Aorta (tissue), 5 donors: ENCODE measurements at places on chromosomes 2 and 18.

- DNase-seq = no peak
- peaks cover 4% of the 10 kb centered on the region for H3K36me3 ChIP-seq
- H3K4me1 ChIP-seq = no peaks in the 10 kb centered on the region
- no peak overlapping the region for H3K27ac ChIP-seq
- no peak overlapping the region for H3K4me3 ChIP-seq
Measured at GRCh38 chr2:159228081-159228581, 58.4 kb downstream of the WDSUB1 start.

DNA sequence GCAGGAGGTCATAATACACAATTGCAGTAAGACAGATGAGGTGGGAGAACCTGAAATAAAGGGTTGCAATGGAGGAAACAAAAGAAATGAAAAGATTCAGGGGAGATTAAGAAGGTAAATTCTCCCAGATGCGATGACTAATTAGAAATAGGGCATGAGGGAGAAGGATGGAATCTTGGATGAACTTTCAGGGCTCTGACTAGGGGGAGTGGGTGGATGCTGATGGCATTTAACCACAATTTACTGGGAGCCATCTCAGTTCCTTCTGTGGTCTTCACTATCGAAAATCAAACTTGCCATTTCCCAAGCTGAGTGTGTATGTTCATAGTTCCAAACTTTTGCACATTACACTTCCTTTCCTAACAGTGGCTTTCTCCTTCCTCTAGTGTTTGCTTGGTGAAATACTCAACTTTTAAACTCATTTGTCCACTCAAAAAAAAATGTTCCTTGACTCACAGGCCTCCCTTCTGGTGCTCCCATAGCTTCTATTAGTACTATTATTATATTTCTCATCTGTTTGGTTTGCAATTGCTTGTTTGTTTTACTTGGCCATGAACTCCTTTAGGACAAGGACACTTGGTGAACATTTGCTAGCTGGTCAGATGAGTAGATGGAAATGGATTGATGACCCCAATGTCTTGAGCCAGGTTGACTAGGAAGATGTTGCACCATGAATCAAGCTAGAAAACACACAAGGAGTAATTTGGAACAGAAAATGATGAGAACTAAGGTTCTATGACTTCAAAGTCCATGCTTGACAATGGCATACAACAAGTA lies 178.5 kb downstream of the DIS3L2 start:
- H3K27me3 ChIP-seq = no peaks in the 10 kb centered on the region
- H3K36me3 ChIP-seq = no peaks in the 10 kb centered on the region
- H3K27ac ChIP-seq = no peak overlapping the region
- H3K4me3 ChIP-seq = no peak overlapping the region

DNA sequence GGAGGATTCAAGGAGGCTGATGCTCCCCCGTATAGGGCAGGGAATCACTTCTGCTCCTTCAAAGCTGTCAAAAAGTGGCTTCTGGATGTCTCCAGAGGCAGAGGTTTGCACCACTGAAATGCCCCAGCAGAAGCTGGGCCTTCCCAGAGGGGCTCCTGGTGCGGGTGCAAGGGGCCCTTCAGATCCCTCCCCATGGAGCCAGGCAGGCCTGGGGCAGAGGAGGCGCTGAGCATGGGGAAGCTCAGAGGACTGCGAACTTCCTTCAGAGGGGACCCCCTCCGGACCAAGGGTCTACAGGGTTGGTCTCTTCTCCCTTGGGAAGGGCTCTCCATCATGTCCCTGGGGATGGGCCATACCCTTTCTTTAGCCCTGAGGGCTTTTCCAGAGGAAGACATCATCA lies 341.2 kb downstream of the DYSF start:
- no peak overlapping the region for H3K27ac ChIP-seq
- H3K4me3 ChIP-seq = no peak overlapping the region
- H3K36me3 ChIP-seq = no peaks in the 10 kb centered on the region
- H3K27me3 ChIP-seq = no peaks in the 10 kb centered on the region

- no peak overlapping the region for H3K4me3 ChIP-seq
- no peaks in the 10 kb centered on the region for H3K27me3 ChIP-seq
- peak overlapping the region; percentile 67 for H3K27ac ChIP-seq
- H3K4me1 ChIP-seq = peaks cover 6% of the 10 kb centered on the region
Measured at GRCh38 chr2:12536976-12537375, 179.8 kb upstream of the TRIB2 start.

DNA sequence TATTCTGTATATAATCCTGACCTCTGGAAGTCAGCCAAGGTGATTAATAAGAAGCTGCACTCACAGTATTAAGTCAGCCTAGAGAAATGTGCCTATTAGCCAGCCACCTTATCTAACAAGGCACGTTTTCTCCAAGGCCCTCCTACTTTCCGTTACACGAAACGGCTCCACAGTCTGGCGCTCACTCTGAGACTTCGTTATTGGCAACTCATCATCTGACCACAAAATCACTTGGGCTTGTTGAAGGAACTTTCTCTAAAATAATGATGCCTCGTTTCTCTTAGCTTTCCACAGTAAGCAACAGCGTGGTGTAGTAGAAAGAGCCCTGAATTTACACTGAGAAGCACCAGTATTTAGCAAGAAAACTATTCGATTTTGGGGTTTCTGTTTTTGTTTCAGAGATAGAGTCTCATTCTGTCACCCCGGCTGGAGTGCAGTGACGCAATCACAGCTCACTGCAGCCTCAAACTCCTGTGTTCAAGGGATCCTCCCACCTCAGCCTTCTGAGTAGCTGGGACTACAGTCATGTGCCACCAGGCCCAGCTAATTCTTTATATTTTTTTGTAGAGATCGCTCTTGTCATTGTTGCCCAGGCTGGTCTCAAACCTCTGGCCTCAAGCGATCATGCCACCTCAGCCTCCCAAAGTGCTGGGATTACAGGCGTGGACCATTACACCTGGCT lies 53.6 kb upstream of the SLC14A1 start:
- H3K36me3 ChIP-seq = no peaks in the 10 kb centered on the region
- H3K4me1 ChIP-seq = no peaks in the 10 kb centered on the region
- H3K27ac ChIP-seq = no peak overlapping the region
- H3K4me3 ChIP-seq = no peak overlapping the region

DNA sequence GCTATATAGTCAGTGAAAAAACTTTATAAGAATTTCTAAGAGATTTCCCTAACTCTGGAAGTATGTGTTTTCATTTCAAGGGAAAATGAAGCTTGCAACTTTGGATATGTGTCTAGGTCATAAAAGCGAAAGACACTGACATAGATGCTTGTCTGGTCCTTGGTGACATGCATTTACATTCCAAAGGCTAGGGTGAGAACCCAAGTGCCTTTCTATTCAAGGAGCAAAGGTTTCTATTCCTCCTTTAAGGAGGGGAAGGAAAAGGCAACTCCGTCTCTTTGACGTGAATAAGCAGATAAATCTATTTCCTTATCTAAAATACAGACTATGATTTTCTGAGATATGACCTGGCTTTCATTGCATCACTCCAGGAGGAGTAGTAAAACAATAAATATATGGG lies 261.1 kb downstream of the CDH7 start:
- H3K4me3 ChIP-seq = no peak overlapping the region
- no peak overlapping the region for H3K27ac ChIP-seq
- H3K36me3 ChIP-seq = no peaks in the 10 kb centered on the region
- no peaks in the 10 kb centered on the region for H3K27me3 ChIP-seq

- H3K27ac ChIP-seq = no peak overlapping the region
- no peaks in the 10 kb centered on the region for H3K36me3 ChIP-seq
- H3K4me3 ChIP-seq = no peak overlapping the region
- H3K4me1 ChIP-seq = no peaks in the 10 kb centered on the region
- H3K27me3 ChIP-seq = no peaks in the 10 kb centered on the region
Measured at GRCh38 chr2:11617527-11617926, 52.5 kb downstream of the NTSR2 start.

- DNase-seq = no peak
- no peak overlapping the region for H3K27ac ChIP-seq
- no peak overlapping the region for H3K4me3 ChIP-seq
- no peaks in the 10 kb centered on the region for H3K27me3 ChIP-seq
Measured at GRCh38 chr2:163419000-163419830, 316.6 kb downstream of the FIGN start.

GRCh38 chr2:40400336-40400953 lies 51.4 kb downstream of the SLC8A1 start:
- H3K36me3 ChIP-seq = no peaks in the 10 kb centered on the region
- no peak overlapping the region for H3K4me3 ChIP-seq
- no peak for DNase-seq
- H3K27ac ChIP-seq = no peak overlapping the region
- peaks cover 5% of the 10 kb centered on the region for H3K4me1 ChIP-seq

DNA sequence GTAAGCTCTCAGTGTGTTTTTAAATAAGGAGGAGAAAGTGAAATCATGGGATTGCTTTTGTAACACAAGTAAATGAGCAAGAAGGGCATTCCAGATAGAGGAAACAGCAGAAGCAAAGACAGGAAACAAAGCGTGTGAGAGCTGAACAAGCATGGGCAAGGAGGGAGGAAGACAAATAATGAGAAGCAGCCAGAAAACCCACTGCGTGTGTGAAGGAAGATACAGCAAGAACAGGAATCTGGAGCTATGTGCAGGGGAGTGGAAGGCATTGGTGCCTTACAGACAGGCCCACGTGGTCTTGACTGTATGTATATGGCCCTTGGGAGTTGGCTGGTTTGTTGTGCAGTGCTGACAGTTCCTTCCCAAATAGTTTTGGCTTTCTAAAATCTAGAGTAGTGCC lies 88.6 kb downstream of the AAK1 start:
- H3K27me3 ChIP-seq = no peaks in the 10 kb centered on the region
- H3K4me1 ChIP-seq = peaks cover 4% of the 10 kb centered on the region
- H3K36me3 ChIP-seq = peaks cover 3% of the 10 kb centered on the region
- no peak overlapping the region for H3K4me3 ChIP-seq
- H3K27ac ChIP-seq = no peak overlapping the region
- no peak for DNase-seq

- DNase-seq = no peak
- no peak overlapping the region for H3K4me3 ChIP-seq
- H3K4me1 ChIP-seq = no peaks in the 10 kb centered on the region
- H3K36me3 ChIP-seq = no peaks in the 10 kb centered on the region
Measured at GRCh38 chr2:136443661-136444060, 321.7 kb upstream of the THSD7B start.

- H3K4me3 ChIP-seq = no peak overlapping the region
- no peaks in the 10 kb centered on the region for H3K27me3 ChIP-seq
Measured at GRCh38 chr2:164061129-164061746, 325.4 kb upstream of the FIGN start.

DNA sequence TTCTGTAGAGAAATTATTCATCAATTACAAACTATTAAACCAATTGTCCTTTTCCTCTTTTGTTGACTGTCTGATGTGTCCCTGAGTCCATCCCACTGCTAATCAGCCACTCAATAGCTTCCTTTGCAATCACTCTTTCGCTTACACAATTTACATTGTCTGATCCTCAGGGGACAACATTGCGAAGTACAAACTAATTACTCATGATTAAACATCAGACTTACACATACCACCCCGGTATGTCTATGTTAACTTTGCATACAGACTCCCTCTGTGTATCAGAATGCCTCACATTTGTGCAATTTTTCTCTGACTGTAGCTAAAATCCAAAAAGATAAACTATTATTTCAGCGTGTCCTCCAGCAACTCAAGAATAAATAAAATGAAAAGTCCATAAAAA lies 264.4 kb upstream of the REV1 start:
- H3K27me3 ChIP-seq = no peaks in the 10 kb centered on the region
- H3K4me3 ChIP-seq = no peak overlapping the region
- DNase-seq = no peak
- no peaks in the 10 kb centered on the region for H3K36me3 ChIP-seq
- no peak overlapping the region for H3K27ac ChIP-seq

DNA sequence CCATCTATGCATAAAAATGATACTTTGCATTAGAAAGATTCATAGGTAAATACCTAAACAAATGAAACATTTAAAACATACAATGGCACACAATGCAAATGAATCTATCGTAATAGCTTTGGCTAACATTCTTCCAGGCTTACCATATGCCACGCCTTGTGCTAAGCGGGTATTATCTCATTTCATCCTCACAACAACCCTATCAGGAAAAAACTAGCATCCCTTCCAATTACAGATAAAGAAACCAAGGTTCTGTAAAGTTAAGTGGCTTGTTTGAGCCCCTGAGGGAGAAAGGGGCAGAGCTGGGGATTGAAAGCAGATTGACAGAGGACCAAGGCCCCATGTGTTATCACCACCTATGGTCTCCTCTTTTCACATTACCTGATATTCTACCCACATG lies 145.4 kb upstream of the ETAA1 start:
- no peaks in the 10 kb centered on the region for H3K4me1 ChIP-seq
- no peak overlapping the region for H3K4me3 ChIP-seq
- H3K27me3 ChIP-seq = no peaks in the 10 kb centered on the region

DNA sequence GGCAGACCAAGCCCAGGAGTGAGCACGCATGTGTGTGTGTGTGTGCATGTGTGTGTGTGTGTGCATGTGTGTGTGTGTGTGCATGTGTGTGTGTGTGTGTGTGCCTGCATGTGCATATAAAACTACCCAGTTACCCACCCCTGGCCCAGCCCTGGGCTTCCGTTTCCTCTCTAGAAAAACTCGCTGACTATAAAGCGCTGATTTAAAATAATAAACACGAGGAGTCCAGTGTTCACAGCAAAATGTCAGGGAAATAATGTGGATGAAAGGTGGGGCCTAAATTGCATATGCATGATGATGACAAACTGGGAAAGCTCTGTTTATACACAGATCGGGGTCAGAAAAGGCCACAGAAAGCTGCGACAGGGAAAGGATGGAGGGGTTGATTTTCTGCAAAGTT lies 7.5 kb downstream of the ADCY3 start:
- no peaks in the 10 kb centered on the region for H3K27me3 ChIP-seq
- DNase-seq = peak; percentile 12
- no peak overlapping the region for H3K27ac ChIP-seq
- H3K4me1 ChIP-seq = no peaks in the 10 kb centered on the region
- no peaks in the 10 kb centered on the region for H3K36me3 ChIP-seq
- no peak overlapping the region for H3K4me3 ChIP-seq

DNA sequence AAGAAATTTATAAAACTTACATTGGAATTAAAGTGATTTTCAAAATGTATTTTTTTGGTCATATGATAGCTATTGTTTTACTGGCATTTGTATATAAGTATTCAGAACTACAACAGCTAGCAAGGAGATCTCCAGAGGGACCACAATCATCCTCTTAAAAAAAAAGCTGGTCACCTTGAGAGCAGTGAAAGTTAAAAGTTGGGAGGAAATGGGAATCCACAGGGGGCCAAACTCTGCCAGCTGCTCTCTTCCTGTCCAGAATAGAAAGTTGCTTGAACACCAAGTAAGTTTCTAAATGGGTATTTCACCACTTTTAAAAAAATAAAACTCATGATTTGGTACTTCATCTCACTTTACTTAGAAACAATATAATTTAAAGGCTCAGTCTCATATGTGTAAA lies 1025.1 kb downstream of the LRP1B start:
- no peak overlapping the region for H3K27ac ChIP-seq
- no peak overlapping the region for H3K4me3 ChIP-seq
- no peaks in the 10 kb centered on the region for H3K27me3 ChIP-seq
- no peaks in the 10 kb centered on the region for H3K36me3 ChIP-seq
- H3K4me1 ChIP-seq = no peaks in the 10 kb centered on the region
- DNase-seq = no peak
